Activated CD4-positive, alpha-beta T cell treated with anti-CD3 and anti-CD28 coated beads, Interleukin-2, amount 50 U/mL, for 24 hours (primary cell): ENCODE measurements at places on chromosomes 7 and 10.

DNA sequence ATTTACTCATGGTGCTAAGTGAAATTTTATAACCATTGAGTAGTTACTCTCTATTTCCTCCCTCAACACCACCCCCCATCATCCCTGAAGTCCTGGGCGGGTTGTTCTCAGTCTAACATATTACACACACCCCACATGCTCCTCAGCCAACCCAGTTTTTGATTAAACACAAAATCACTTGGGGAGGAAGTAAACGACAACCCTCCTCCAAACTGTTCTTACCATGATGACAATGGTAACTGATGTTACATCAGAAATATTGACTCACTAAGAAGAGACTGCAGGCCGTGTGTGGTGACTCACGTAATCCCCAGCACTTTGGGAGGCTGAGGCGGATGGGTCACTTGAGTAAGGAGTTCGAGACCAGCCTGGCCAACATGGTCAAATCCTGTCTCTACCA is 44.2 kb downstream of the RAB11FIP2 start:
- no peak for DNase-seq

DNA sequence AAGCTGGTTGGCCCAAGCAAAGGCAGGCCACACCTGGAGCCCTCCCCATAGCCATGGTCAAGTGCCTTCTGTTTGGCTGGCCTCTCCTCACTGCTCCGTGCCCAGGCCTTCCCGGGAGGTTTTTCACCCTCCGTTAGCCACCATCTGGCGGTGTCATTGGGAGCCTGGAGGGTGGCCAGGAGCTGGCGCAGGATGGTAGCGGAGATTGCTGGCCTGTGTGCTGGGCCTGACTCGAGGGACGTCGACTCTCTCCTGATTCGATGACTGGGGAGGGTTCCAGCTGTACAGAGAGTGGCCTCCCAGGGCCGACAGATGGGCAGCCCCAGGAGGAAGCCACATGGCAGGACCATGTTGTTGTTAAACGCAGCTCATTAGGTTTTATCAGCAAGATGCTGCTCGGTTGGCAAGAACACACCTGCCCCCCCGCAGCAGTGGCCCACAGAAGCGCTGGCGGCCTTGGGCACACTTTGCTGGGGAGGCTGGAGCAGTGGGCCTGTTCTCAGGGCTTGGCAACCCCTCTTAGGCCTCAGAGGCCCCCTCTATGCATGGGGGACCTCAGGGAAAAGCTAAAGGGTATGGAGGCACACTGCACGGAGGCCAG is 64.0 kb upstream of the CACUL1 start:
- DNase-seq = no peak

DNA sequence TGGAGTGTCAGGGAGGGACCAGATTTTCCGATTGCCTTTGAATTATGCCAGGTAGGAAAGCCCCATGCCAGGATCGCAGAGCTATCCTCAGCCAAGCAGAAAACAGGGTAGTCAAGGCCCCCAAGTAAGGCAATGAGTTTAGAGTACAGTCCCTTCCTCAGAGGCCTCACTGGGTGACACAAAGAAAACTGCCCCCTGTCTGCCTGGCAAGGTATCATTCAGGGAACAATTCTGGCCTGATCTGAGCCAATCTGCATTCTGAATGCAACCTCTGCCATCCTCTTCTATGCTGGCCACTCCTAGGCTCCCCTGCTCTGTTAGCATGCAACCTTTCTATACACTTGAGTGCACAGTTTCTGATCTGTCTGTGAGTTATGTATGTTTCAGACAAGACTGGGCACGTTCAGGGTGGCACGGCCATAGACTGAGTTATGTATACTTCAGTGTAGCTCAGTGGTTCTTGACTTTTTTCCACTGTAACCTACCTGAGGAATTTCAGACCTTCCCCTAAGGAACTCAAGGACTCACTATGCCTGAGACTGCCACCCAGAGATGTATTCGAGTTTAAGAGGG is 336.8 kb downstream of the PLXNA4 start:
- no peak for DNase-seq

- no peak for DNase-seq
These were observed 11.5 kb upstream of the DLD start for GRCh38 chr7:107879400-107880035.

GRCh38 chr7:100088621-100089457 is at the start of gene COPS6:
Gene COPS6, plus strand, starts transcription at chr7:100088969. Its CDS starts 22 bp downstream, at chr7:100088991.
- DNase-seq = peak; percentile 83
